ENCODE measurements at places on chromosomes 2 and 18.

- DNase-seq, result no peak
Observed at GRCh38 chr2:107418708-107419107, 408.0 kb upstream of the RGPD4 start.

GRCh38 chr2:38661306-38661705 is 4.6 kb upstream of the GALM start:
- DNase-seq, result no peak

DNA sequence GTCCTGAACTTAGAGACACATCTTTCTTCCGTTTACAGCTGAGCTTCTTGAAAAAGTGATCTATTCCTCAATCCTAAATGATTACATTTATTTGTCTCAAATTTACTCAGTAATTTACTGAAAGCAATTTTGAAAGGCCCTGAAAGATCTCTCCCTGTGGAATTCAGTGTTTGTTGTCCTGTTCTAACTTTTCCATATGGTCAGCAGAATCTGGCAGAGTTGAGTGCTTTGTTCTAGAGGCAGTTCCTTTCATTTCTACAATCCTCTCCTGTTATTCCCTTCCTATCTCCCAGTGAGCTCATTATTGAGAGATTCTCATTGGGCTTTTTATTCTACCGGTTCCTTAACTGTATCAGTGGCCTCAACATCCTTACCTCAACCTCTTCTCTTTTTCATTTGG is 36.5 kb upstream of the REG3G start:
- no peak for DNase-seq

GRCh38 chr2:208311321-208311720 is 45.3 kb downstream of the PIKFYVE start:
- DNase-seq, result no peak

DNA sequence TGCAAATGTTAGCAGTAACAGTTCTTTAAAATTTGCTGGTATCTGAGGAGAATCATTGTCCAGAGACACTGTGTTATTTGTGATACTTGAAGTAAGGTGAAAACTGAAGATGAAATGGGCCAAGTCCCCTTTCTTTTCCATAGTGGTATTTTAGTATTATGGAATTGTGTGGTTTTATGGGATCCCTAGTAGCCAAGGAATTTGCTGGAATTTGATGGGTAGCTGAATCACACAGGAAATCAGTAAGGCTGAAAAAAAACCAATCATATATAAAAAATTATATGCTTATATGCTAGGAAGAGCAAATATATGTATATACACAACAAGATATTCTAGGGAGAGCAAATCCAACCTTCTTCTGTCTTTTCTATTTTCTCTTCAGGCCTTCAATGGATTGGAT is 54.2 kb upstream of the TACR1 start:
- DNase-seq, result no peak

All from CD4-positive, alpha-beta T cell treated with Interleukin-21 for 1 hour (primary cell).